Stimulated activated CD8-positive, alpha-beta memory T cell treated with anti-CD3 and anti-CD28 coated beads, Interleukin-15, amount 100 ng/mL, for 48 hours (primary cell): ENCODE measurements at places on chromosomes 3 and 15.

DNA sequence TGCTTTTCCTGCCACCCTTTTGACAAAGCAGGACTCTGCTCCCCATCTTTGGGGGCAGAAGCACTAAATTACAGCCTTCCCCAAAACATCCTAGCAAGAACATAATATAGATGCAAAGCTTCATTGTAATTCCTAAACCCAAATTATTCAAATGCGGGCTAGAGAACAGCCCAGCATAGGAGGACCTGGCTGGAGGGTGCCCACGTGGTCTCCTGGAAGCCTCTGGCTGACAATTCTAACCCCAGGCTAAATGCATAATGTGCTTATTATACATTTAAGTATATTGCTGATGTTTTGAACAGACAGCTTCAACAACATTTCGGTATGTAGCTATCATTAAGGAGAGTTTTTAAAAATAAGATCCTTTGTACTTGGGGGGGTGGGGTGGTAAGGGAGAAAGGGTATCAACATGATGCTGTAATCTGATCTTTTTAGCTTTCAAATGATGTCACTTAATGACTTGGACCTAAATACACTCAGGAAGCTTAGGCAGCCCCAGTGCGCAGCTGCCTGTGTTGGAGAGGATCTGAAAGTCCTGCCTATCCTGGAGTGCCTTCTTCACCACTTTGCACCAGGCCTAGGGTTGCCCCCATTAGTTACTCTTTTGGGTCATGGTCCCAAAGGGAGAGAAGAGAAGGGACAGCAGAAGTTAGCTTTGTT lies 57.2 kb upstream of the USP3 start:
- DNase-seq = no peak

DNA sequence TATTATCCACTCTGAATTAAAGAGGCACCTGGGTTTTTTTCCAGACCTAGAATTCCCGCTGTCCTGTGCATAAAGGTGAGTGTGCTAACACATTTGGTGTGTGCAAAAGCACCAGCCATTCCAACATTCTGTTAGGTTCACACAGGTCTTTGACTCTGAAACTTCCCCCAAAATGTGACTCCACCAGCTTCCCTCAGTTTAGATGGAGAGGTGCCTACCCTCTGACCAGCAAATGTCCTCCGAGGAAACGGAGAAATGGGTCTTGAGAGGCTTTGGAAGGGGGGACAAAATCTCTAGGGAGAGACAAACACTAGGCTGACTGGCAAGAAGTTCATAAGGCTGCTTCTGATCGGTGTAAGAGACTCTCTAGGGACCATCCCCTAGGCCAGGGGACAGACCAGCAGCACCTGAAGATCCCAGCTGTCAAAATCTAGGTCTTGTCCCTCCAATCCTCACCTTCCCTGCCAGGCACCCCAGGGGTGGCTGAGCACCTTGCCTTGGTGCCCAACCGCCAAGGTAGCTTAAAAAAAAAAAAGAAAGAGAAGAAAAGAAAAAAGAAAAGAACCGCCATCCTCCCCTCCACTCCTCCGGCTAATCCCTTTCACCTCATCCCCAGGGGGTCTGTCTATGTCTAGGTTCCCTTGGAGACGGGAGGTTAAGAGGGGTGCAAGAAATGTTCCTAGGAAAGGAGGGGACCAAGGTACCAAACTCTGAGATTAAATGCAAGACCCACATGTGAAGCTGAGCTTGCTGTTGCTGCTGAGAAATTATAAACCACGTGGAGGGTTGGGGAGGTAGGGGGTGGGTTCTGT lies 2.0 kb upstream of the MECOM start:
- DNase-seq = no peak

GRCh38 chr3:72093270-72093991 lies 308.5 kb upstream of the PROK2 start:
- DNase-seq = no peak

DNA sequence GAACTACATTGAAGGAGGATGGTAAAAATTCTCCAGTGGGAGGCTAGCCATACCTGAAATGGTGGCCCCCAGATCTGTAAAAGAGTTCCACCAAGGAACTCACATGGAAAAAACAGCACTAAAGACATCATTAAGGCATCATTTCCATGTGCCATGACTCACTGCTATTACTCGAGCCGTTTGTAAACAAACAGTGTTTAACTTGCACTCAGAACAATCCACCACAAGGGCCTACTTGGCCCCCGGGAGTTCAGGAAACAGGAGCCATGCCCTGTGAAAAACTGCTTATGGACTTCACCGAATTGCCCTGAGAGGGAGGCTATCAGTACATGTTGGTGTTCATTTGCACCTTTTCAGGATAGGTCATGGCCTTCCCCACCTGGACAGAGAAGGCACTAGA lies 18.2 kb downstream of the CCR4 start:
- DNase-seq = no peak

GRCh38 chr3:122920986-122921385 lies 106.6 kb downstream of the SEMA5B start:
- DNase-seq = no peak

DNA sequence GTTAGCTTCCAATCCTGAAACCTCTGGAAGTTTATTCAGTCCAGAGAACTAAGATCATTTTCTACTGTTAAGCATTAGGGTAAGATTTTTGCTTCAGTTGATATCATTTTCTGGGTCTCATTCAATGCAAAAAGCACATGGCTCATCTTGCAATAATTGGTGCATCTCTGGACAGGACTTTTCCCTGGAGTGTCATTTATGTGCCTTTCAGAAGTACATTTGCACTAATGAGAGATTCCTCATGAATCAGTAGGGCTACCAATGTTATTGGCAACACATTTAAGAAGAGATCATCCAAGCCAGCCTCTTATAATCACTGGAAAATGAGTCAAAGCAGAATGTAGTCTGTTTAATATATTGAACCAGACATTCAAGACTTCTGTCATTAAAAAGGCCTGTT lies 224.2 kb upstream of the CHRNA7 start:
- DNase-seq = no peak

DNA sequence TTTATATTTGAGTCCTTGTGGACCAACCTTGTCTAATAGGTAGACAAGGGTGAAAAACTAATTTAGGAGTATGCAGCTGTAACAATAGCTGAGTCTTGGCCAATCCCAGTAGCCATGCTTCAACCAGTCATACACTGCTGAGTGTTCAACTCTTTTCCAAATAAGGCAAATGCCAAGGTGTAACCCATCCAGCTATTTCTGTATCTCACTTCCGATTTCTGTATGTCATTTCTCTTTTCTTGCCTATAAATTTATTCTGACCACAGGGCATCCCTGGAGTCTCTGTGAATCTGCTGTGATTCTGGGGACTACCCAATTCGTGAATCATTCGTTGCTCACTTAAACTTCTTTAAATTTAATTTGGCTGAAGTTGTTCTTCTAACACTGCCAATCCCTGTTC lies 93.2 kb downstream of the MAGI1 start:
- no peak for DNase-seq

- DNase-seq = no peak
Observed at GRCh38 chr15:66789029-66790025, 87.3 kb downstream of the SMAD6 start.

DNA sequence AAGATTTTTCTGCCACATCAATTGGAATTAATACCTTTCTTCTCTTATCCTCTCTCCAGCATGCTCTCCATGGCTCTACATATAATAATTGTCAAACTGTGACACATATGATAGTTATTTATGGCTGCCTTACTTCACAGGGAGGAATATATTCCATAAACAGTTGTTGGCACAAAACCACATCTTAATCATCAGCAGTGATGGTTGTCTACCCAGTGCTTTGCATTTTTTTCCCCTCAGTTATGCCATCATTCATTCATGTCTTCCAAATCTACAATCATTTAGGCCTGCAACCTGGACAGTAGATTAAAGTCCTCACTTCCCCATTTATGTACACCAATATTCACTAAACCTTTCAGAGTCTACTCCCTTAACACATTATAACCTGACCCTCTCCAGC lies 107.7 kb downstream of the THRB start:
- no peak for DNase-seq

DNA sequence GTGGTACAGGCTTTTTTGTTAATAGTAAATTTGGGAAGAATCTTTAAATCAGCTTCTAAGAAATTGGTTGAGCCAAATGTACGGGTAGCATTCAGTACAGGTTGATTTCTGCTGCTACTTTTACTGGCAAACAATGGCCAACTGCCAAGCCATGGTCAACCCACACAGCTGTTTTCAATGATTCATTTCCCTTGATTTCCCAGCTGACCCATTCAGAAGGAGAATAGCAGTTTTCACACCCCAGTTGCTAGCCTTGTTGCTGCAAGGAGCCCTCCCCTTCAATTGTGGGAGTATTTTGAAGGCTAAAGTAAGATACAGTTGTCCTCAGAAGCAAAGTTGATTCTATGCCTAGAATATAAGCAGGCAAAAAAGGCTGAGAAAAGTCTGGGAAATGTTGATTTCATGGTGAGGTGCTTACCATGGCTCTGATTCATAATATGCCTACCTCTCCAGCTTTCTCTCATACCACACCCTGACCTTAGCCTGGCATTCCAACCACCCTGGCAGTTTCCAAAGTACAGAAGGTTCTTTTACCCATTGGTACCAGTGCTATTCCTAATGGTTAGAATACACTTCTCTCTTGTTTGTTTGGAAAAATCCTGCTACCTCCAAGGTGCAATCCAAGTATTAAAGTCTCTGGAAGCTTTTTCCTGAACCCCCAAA lies 320.3 kb upstream of the TGFBR2 start:
- peak; percentile 7 for DNase-seq

DNA sequence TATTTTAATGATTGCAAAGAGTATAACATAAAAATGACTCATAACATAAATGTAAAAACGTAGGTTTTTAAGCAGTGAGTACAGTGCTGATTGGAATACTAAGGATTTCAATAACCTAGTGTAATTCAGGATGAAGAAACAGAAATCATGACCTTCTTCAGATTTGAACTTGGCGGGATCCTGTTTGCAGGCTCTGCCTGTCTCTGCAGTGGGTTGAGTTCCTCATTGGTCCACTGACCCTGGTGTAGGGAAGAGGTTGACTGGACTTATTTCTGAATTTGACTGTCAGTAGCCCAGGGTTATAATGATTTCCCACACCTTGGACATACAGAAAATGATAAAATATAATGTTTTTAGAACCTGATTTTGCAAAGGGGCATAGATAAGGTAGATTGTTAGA lies 171.7 kb downstream of the FNDC3B start:
- no peak for DNase-seq

DNA sequence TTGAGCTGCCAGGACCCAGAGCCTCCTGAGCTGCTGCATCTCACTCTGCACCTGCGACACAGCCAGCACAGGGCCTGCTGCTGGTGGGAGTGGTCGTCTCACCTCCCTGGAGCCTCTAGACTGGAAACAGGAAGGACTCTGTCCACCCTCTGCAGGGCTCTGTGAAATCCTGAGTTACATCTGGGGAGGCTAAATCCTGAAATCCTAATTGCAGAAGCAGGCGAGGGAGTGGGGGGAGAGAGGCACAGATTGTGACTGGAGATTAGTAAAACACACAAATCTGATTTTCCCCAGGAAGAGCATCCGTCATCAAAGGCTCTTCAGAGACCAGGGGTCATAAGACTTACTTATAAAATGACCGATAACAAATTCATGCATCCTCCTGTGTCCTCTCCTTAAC lies 31.6 kb upstream of the GABRG3 start:
- DNase-seq = no peak
